ENCODE measurements at places on chromosomes 3 and 15.

DNA sequence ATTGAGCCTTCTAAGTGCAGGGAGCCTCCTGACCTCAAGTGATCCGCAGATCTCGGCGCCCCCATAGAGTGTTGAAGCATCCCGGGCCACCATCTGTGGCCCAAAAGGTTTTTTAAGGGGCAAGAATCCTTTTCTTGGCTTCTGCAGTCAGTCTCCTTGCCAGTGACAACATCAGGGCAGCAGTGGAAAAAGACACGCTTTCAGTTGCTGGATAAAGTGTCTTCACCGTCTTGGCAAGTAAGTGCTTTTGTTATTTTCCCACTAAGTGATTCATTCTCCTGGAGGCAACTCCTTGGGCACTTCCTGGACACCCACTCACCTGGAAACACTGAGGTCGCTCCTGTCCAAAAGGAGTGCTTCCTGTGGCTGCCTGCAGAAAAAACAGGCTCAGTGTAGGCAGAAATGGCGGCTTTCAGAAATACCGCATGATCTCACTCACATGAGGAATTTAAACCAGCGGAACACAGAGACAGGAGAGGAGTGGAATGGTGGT, 71.7 kb upstream of the ABHD2 start:
- no peak for DNase-seq

- no peak for DNase-seq
Observed at GRCh38 chr15:80846031-80846815, 67.1 kb downstream of the CEMIP start.

- DNase-seq: no peak
Observed at GRCh38 chr3:111035902-111036301, 35.7 kb upstream of the NECTIN3 start.

DNA sequence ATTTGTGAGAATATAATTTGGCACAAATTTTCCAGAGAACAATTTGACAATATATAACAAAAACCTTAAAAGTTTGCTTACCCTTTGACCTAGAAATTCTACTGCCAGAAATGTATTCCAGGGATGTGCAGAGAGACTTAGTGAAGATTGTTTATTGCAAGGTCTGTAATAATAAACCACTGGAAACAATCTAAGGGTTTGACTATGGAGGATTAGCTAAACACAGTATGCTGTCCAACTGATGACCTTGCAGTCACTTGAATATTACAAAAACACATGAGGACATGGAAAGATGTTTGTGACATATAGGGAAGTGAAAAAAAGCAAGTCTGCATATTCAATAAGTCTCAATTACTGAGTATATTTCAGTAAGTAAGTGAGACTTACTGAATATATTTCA, 48.1 kb upstream of the CDV3 start:
- no peak for DNase-seq

DNA sequence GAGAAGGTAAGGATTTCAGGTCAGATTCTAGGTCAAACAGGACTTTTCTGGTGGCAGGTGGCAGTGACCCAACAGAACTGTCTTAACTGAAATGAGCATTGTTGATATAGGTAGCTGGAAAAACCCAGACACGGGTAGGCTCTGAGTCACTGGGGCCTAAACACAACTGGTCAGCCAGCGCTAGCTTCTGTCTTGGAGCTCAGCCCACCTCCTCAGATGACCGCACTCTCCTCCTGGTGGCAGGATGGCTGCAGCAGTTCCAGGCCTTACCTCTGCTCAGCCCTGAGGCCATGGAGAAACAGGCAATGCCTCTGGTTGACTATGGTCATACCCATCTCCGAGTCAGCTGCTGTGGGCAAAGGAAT, 61.1 kb upstream of the GATA2 start:
- no peak for DNase-seq

DNA sequence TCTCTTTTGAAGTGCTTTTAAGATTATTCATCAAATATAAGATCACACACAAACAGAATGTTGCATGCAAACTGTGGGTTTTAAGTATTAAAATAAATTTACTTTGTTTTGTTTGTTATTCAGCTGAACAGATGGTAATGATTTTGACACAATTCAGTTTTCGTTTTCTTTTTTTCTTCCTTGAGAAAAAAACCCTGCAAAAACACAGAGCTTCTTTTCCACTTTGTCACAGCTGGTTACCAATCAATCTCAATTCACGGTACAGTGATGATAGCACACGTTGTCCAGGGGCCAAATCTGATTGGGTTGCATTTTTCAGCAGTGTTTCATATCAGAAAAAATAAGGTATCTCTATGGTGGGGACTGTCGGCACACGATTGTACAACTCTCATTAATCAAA, 473.6 kb downstream of the ROBO2 start:
- no peak for DNase-seq

DNA sequence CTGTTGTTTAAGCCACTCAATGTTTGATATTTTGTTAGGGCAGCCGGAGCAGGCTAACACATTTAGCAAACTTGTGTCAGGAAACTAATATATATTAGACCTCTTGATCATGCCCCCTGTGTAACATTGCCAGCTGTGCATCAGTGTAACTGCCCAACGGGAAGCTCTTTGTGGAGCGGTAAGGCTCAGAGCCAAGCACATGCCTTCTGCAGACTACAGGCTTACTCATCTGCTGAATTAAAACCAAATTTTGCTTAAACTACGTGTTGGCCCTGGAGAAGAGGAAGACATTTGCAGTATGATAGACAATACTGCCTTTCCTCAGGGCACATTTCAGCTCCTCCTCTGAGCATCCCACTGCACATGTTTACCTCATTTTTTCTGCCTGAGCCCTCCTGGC, 50.5 kb upstream of the KCNMB2 start:
- DNase-seq: no peak

DNA sequence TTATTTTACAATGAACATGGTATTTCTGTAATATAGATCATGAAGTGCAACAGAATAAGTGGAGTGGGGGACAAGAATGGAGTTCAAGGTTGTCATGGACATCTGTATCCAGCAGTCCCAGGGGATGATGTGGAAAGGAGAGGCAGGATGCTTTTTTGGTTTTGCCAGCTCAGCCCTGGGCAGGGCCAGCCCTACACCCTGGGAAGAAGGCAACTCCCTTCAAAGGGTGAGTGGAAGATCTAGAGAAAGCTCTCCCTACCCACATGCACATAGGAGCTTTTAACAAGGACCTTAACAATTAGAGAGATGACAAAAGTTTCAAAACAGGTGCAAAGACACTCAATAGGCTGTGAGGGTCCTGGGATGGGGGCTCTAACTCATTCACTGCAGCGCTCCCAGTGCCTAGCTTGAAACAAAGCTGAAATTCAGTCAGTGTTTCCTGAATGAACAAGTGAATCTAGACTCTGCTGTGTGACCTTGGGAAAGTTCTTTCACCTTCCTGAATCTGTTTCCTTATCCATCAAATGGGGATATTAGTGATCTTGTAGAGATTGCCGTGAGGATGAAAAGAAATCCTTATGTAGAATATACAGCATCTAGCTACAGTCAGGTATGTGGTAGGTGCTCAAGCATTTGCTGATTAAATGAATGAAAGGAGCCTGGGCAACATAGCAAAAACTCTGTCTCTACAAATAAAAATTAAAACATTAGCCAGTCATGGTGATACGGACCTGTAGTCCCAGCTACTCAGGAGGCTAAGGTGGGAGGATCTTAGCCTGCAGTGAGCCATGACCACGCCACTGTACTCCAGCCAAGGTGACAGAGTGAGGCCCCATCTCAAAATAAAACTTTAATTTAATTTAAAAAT, 14.3 kb downstream of the BHLHE40 start:
- no peak for DNase-seq

- no peak for DNase-seq
Observed at GRCh38 chr3:114241262-114241661, 3.9 kb upstream of the ZNF80 start.

DNA sequence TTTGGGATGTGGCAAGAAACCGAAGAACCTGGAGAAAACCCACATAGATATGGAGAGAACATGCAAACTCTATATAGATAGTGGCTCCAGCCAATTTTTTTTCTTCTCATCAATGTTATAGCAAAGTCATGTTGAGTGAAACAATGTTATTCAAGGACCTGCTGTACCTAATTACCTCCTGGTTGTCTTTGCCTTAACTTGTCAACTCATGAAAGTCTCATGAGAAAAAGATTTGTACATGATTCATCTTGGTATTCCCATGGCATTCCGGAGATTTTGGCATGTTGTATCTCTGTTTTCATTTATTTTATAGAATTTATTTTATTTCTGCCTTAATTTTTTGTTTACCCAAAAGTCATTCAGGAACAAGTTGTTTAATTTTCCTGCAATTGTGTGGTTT, 303.8 kb upstream of the CDIN1 start:
- DNase-seq: no peak

DNA sequence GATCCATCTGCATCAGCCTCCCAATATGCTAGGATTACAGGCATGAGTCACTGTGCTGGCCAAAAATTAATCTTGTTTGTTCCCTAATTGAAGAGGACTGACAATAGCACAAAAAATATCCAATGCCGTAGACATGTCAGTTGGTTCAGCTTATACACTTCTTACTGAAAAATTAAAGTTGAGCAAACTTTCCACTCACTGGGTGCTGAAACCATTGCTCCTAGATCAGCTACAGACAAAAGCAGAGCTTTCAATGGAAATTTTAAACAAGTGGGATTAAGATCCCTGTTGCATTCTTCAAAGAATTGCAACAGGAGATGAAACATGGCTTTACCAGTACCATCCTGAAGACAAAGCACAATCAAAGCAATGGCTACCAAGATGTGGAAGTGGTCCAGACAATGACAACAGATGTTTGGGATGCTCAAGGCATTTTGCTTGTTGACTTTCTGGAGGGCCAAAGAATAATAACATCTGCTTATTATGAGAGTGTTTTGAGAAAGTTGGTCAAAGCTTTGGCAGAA, 16.0 kb downstream of the ISLR2 start:
- no peak for DNase-seq

DNA sequence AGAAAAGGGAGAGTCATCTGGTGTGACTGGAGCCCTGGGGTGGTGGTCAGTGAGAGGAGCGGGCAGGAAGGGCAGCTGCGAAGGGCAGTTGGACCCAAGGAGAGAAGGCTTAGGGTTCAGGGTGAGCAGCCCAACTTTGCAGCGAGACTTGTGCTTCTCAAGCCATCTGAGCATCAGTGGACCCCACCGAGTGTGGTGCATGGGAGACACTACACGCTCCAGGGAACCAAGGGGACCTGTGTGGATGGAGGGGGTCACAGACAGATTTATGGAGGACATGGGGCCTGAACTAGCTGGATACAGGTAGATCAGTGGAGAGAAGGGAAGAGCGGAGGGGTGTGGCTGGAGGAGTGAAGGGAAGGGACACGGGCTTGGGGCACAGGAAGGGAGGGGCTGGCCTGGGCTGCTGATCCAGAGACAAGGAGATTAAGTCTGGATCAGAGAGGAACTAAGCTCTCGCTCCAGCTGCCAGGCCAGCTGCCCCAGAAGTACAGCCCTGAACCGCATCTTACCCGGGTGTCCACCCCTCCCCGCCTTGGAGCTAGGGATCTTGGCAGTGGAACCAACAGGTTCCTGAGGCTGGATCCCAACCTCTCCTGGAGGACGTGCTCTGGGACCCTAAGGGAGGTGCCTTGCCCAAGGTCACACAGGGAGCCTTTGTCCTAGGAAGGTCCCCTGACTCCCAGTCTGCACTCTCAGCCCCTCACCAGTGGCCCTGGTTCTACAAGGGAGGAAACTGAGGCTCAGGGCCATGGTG, 120.5 kb downstream of the CORO2B start:
- no peak for DNase-seq

DNA sequence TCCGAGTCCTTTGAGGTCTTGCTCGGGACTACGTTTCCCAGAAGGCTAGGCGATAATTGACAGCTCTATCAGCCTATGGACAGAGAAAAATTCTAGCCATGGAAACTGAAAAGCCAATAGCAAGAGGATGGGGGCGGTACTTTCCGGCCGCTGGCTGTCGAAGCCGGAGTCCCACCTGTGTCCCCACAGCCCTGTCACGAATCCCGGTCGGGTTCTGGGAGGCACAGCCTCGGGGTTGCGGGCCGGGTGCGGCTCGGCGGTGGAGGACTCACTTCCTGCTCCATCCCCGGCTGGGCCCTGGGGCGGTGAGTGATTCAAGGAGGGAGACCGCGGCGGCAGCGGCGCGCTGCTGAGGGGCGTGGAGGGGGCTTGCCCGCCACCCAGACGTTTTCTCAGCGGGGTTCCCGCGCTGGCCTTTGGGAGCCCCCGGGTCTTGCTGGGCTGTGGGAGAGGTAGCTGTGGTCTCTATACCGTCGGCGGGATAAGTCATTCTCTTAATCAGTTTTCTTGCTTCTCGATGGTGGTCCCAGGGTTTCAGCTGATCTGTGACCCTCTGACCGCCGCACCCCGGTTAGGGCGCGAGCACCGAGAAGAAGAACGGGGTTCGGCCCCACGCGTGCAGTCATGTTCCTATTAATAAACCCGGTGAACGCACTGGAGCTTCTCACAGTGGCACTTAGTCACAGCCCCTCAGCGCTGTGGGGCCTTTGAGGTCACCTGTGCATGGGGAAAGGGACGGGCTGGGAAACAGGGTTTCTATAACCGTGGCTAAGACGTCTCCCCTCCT, at the start of gene ZNF774:
ZNF774 (plus strand) TSS at position 178 of the 787 bp plus-strand sequence. CDS start 2,377 bp downstream, outside the sequence.
- DNase-seq: peak; percentile 92

DNA sequence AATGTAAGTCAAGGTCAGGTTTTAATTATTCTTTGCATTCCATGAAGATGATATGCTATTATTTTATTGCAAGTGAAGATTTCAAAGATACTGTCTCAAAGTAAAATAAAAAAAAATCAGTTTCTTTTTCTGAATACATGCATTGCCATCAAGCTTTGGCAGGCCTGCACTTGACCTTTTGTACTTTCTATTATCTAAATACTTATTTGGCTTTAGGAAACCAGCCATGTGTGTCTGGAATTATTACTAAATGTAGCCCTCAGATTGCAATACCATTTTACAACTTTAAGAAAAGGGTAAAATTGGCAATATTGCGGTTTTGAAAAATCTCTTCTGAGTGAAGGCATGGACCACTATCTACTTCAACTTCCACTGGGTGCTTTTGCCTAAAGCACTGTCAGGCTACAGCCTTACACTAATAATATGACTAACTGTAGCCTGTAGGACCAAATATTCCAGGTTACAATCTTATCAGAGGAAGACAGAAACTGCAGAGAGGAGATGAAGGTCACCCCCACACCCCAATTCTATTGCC, 349.4 kb upstream of the DCBLD2 start:
- DNase-seq: no peak

DNA sequence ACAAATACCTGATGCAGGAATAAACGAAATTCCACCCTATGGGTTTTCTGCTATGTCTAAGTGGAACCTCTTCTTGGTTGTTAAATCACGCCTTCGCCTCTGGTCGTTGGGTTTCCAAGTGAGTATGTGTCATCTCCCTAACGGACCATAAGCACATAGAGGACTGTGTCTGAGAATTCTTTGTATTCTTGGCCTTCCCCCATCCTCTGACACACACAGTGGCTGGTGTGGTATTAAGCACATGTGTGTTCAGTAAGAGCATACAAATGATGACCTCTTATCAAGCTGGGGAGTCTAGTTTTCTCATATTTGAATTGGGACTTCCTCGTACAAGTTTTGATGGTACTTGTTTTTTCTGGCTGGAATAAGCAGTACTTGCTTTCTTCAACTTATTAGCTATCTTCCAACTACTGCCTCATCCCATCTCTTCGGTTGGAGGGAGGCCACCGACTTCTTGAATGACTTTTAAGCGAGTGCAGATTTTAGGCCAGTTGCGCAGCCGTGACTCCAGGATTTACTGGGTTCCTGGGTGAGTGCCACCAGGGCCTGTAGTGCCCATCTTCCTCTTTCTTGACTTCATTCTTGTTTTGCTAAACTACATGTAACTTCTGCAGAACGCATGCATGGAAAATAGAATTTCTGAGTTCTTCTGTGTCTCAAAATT, 240.2 kb downstream of the ADAMTS17 start:
- no peak for DNase-seq
